ENCODE measurements at places on chromosomes 16 and 17. TPM values are rescaled to one million over a fixed set of nuclear protein-coding genes. Genes with fewer than 3 reads are reported as not detected.

The TMEM100 gene
- total RNA-seq, result 185 TPM

The STXBP4 gene
- total RNA-seq, result 10.7 TPM

DNA sequence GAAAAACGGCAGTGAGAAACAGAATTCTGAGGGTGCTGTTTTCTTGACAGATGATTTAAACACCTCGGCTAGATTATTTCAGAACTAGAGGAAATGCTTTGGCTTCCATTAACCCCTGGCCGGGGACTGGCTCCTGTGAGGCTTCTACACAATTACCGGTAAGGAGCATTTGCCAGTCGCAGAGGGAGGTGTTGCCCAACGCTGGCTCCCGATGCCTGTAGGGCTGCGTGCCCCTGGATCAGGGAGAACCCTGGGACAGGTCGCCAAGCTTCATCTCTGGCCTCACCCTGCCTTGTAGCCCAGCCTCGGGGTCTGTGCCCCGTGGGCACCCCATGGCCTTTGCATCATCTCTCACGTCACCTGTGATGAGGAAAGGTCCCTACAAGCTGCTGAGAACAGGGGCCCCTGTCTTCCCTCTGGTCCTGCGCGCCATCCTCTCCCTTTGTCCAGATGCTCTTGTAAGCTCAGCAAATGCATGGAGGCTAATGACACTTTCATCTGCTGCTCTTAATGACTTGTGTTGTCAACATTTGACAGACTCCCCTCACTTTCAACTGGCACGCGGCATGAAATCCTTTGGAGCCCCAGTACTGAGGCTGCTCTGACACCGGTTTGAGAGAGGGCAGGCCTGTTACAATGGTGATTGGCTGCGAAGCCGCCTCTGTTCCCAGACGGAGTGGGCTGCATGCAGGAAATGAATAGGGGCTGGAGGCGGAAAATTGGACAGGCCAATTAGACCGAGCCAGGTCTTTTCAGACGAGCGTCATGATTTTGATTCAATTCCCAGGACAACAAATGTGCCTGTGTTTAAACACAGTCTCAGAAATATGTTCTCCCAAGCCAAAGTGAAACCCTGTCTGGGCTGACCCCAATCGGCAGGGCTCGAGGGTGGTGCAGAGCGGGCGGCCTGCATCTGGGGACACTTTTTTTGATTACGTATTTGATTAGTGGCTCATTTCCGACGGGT, 85.5 kb upstream of the DOC2B start:
- no peaks in the 10 kb centered on the region for H3K4me1 ChIP-seq
- DNase-seq, result no peak
- H3K27me3 ChIP-seq, result no peaks in the 10 kb centered on the region
- no peak overlapping the region for H3K4me3 ChIP-seq
- peak overlapping the region; percentile 38 for H3K27ac ChIP-seq
- peaks cover 10% of the 10 kb centered on the region for H3K36me3 ChIP-seq

DNA sequence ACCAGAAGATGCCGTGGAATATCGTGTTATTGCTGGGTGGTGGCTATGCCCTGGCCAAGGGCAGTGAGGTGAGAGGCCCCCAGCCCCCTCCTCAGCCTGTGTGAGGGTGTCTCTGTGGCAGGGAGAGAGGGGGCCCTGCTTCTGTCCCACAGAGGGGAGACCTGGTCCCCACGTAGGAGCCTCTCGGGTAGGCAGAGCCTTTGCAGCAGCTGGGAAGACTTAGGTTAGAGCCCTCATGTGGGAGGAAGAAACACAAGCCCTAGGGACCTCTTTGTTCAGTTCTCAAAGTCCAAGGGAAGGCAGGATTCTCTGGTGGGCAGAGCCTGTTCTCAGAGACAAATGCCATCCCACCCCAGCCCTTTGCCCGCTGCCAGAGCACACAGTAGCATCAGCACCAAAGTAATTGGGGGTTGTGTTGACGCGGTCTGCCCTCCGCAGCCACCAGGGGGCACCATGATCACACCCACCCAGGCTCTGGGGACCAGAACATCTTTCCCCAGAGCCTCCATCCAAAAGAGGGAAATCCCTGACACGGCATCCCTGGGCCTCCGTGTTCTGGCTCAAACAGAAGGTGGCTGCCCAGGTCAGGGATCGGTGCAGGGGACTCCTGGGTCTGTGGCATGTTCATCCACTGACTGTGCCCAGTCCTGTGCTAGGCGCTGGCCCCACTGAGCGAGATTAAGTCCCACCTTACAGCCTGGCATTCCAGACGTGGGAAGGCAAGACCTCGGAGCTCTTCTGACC, 11.5 kb upstream of the FOXN1 start:
- H3K4me3 ChIP-seq, result no peak overlapping the region
- H3K4me1 ChIP-seq, result peaks cover 8% of the 10 kb centered on the region
- no peaks in the 10 kb centered on the region for H3K36me3 ChIP-seq
- H3K27ac ChIP-seq, result no peak overlapping the region
- DNase-seq, result peak; percentile 72

DNA sequence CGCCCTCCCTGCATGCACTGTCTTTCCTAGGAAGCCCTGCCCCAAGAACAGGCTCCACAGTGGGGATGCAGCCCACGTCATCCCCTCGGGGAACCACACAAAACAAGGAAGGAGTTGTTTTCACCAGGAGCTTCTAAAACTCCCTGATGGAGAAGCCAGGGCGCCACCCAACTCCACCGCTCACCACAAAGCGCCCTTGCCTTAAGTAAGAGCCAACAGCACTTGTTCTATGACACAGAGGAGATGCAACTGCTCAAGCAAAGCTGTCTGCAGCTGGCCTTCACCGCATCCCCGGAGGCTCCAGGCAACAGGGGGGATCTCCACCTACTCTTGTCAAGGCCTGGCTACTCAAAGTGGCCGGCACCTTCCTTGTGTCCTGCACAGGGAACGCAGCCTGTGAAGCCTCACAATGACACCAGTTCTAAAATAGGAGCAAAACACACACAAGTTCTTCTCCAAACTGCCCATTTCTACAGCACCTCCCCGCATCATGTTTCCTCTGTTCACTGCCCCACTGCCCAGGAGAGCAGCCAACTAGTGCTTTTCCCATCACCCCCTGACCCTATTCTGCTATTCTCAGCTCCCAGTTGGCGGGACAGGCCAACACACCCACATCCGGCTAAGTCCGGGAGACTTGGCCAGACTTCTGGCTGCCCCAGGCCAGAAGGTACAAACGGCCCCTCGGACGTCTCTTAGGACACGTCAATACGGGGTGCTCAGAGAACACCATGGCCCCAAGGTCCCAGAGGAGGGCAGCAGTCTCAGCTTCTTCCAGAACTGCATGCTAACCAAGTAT, 24.2 kb downstream of the MPG start:
- peaks cover 33% of the 10 kb centered on the region for H3K4me1 ChIP-seq
- H3K36me3 ChIP-seq, result peaks cover 23% of the 10 kb centered on the region
- H3K27ac ChIP-seq, result peak overlapping the region; percentile 80
- no peak overlapping the region for H3K4me3 ChIP-seq

DNA sequence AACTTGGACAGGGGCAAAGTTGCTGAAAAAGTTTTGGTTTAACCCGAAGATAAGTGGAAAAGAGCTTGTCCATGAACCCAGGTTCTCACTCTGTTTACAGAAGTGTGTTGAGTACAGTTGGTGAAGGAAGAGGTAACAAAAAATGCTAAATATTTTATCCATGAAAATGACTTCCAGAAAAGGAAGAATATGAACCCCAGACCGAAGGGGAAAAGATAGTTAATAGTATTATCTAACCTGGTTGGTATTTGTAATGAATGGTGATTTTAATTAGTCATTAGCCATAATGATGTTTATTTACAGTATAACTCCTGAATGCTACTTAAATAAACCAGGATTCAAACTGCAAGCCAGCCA, 574 bp upstream of the TMEM106A start:
- peaks cover 42% of the 10 kb centered on the region for H3K36me3 ChIP-seq
- H3K4me1 ChIP-seq, result peaks cover 14% of the 10 kb centered on the region
- DNase-seq, result no peak
- no peaks in the 10 kb centered on the region for H3K27me3 ChIP-seq
- H3K27ac ChIP-seq, result peak overlapping the region; percentile 94

- DNase-seq, result no peak
- H3K27me3 ChIP-seq, result no peaks in the 10 kb centered on the region
- no peaks in the 10 kb centered on the region for H3K4me1 ChIP-seq
- H3K36me3 ChIP-seq, result no peaks in the 10 kb centered on the region
- no peak overlapping the region for H3K4me3 ChIP-seq
Observed at GRCh38 chr17:12256380-12256995, 235.8 kb downstream of the MAP2K4 start.

GRCh38 chr17:48492401-48493298, 38.2 kb downstream of the HOXB1 start:
- H3K27ac ChIP-seq, result no peak overlapping the region
- peaks cover 4% of the 10 kb centered on the region for H3K27me3 ChIP-seq
- H3K4me3 ChIP-seq, result peak overlapping the region; percentile 13
- no peaks in the 10 kb centered on the region for H3K36me3 ChIP-seq

GRCh38 chr17:79189305-79189704, 114.7 kb downstream of the ENGASE start:
- no peaks in the 10 kb centered on the region for H3K27me3 ChIP-seq
- H3K36me3 ChIP-seq, result no peaks in the 10 kb centered on the region
- no peak for DNase-seq
- H3K27ac ChIP-seq, result no peak overlapping the region
- no peaks in the 10 kb centered on the region for H3K4me1 ChIP-seq
- no peak overlapping the region for H3K4me3 ChIP-seq

DNA sequence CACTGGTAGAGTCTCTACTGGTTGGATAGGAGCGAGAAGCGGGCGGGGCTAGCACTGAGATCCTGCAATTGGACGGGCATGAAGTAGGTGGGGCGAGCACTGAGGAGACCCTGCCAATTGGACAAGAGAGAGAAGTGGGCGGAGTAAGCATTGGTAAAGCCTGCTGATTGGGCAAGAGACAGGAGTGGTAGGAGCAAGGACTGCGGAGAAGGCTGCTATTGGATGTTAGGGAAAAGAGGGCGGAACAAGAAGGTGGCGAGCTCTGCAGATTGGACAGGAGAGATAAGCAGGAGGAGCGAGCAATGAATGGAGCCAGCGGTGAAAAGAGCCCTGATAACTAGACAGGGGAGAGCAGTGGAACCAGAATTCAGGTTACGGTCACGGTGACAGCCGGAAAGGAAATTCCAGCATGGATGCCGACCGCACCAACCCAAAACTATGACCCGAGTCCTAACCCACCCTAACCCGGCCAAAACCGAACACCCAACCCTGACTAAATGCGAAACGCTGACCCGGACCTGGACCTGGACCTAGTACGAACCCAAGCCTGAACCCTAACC, 4.8 kb downstream of the SCGB1C2 start:
- no peak overlapping the region for H3K4me3 ChIP-seq
- H3K36me3 ChIP-seq, result no peaks in the 10 kb centered on the region
- H3K4me1 ChIP-seq, result peaks cover 6% of the 10 kb centered on the region
- no peaks in the 10 kb centered on the region for H3K27me3 ChIP-seq
- DNase-seq, result peak; percentile 13
- no peak overlapping the region for H3K27ac ChIP-seq
